ENCODE measurements at places on chromosomes 3 and 15. TPM values are rescaled to one million over a fixed set of nuclear protein-coding genes. Genes with fewer than 3 reads are reported as not detected.

DNA sequence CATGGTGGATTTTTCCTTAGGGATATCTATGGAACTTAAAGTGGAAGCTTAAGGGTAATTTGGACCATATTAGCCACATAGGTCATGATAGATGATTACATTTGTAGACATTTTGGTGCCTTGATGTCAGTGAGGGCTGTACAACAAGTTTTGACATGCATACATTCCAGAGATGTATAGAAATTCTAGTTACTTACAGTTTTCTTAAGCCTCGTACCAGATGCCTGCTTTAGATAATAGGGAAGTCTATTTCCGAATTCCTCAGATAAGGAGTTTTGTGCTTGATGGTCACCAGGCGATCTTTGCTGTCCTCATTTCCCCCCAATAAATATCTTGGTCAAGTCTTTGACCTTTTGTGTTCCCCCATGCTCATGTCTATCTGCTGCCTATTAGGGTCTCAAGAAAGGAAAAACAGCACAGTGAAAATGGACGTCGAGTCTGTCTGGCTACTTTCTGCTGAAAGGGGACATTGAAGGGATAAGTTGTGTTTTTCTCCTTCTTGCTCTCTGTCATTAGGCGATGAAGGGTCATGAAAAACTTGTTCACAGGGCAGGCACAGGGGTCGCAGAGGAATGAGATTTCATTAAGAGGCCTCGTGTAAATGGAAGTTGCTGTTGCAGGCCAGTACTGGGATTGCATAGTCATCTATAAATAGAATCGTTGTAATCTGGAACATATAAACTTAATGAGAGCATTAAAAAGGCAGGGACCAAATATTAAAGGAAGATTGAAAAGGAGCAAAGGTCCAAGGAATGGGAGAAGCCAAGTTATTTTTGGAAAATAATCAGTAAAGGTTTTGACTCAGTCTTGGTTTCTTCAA is 20.0 kb upstream of the SENP7 start:
- no peaks in the 10 kb centered on the region for H3K27me3 ChIP-seq
- H3K4me1 ChIP-seq = no peaks in the 10 kb centered on the region
- no peak for DNase-seq
- H3K36me3 ChIP-seq = no peaks in the 10 kb centered on the region

DNA sequence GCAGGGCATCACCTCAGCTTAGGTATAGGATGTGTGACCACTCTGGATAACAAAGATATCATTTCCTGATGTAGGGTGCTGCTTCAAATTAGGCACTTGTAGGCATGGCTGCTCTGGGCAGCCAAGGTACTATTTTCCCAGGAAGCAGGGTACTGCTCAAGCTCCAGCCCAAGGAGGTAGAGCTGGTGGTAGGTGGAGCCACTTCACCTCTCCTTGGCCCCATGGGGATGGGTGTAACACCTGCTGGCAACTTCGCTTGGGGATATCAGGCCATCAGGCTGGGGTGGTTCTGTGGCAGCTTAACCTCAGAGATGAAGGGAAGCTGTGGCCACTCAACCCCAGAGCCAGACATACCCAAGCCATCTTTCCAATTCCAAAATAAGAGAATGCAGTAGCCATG is 147.1 kb upstream of the IGF1R start:
- no peak for DNase-seq
- peaks cover 14% of the 10 kb centered on the region for H3K4me1 ChIP-seq
- peaks cover 50% of the 10 kb centered on the region for H3K27me3 ChIP-seq
- H3K4me3 ChIP-seq = no peak overlapping the region
- H3K36me3 ChIP-seq = no peaks in the 10 kb centered on the region

DNA sequence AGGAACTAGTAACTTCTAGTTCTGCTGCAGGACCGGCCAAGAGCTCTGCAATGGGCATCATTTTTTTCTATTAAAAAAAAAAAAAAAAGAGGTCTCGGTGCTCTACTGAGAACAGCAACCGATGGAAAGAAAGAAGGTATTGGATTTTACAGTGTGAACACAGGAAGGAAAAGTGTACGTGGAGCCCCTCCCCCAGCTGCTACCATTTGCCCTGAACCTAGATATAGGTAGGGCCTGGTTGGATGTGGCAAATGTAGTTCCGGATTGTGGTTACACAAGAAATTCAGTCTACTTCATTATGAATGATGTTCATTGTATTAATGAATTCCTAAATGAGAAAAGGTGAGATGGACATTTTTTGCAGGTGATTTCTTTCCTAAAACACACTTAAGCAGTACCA is 17.9 kb upstream of the PPARG start:
- no peaks in the 10 kb centered on the region for H3K27me3 ChIP-seq
- DNase-seq = no peak
- H3K4me3 ChIP-seq = no peak overlapping the region
- no peak overlapping the region for H3K27ac ChIP-seq
- no peaks in the 10 kb centered on the region for H3K4me1 ChIP-seq

DNA sequence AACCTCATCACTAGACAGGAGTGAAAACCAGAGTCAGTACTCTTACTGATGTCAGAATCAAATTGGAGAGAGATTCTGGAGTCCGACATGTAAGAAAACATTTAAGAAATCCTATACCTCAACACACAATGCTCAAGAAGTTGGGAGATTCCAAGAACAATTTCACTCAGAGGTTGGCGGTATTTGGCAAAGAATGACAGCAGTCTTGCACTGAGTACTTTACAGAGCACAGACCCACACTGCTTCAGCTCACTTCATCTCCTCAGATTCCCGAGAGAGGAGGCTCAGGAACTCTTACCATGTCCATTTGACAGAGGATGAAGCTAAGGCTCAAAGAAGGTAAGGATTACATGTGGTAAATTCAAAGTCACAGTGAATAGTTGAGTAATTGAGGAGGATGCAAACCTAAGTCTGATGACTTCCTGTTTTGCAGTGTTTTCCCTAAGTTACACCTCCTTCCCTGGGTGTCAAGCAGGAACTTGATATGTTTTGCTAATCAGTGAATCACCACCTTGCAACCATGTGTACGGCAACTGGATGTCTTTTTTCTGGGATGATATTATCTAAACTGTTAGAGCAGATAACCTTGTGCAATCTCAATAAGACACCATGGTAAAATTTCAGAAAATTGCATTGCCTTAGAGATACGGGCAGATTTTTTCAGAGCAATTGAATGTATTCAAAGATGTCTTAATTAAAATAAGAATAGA is 61.3 kb upstream of the MME start:
- H3K36me3 ChIP-seq = no peaks in the 10 kb centered on the region
- DNase-seq = no peak
- H3K4me1 ChIP-seq = no peaks in the 10 kb centered on the region
- no peak overlapping the region for H3K27ac ChIP-seq
- no peak overlapping the region for H3K4me3 ChIP-seq

The IL5RA gene
- not detected for total RNA-seq

The PEX5L gene
- total RNA-seq = not detected

GRCh38 chr3:129036222-129037092 is 24.1 kb upstream of the GP9 start:
- no peaks in the 10 kb centered on the region for H3K4me1 ChIP-seq
- no peak overlapping the region for H3K4me3 ChIP-seq
- H3K27me3 ChIP-seq = no peaks in the 10 kb centered on the region
- peaks cover 13% of the 10 kb centered on the region for H3K36me3 ChIP-seq
- no peak for DNase-seq

The KLHL18 gene
- 19.5 TPM for total RNA-seq

DNA sequence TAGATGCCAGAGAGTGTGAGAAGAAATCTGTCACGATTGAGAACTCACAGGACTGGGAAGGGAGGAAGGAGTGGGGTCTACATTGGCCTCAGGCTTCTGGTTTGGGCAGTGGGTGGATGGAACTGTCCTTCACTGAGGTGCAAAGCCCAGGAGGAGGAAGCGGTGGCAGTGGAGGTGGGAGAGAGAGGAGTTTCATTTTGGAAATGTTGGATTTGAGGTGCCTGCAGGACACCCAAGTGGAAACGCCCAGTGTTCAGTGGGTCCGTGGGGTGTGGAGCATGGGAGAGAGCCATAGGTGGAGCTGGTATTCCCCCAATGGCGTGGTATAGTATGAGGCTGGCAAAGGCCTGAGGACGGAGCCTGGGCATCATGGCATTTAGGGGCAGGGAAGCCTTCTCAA is 9.3 kb upstream of the EPHB3 start:
- H3K4me1 ChIP-seq = no peaks in the 10 kb centered on the region
- H3K4me3 ChIP-seq = no peak overlapping the region
- H3K36me3 ChIP-seq = no peaks in the 10 kb centered on the region
- H3K27ac ChIP-seq = no peak overlapping the region
- DNase-seq = no peak
